Fibroblast of lung (primary cell): ENCODE measurements at places on chromosomes 11 and 22. TPM values are rescaled to one million over a fixed set of nuclear protein-coding genes. Genes with fewer than 3 reads are reported as not detected.

PGA5 gene
- polyA plus RNA-seq = 0.18 and 1.3 TPM in 2 replicates

CD248 gene
- polyA plus RNA-seq = 98.8 and 132 TPM in 2 replicates

CCDC188 gene
- polyA plus RNA-seq = 0.37 and 0.59 TPM in 2 replicates

MYEOV gene
- 7.3 and 11.7 TPM in 2 replicates for polyA plus RNA-seq

DNA sequence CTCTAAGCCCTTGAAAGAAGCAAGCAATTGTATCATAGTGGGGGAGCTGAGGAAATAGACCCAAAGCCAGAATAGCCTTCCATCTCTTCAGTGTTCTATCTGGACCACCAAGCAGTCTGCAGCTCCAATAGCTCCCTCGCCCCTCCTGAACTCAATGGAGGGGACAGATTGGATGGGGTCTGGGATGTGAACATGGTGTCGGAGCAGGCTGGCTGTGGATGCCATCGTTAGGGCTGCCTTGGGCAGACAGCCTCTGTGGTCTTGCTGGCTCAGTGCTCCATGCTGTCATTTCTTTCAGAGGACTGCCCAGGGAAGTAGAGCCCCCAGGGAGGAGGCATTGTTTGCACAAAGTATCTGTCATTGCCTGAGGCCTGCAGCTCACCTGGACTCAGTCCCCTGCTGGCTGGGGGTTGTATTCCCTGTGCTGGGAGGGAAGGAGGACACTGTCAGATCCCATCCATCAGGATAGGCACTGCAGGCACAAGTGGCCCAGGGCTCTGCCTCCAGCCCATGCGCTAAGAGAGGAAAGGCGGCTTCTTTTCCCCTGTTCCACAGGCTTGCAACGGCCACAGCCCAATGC lies 537.7 kb downstream of the BUD13 start:
- DNase-seq = no peak

DNA sequence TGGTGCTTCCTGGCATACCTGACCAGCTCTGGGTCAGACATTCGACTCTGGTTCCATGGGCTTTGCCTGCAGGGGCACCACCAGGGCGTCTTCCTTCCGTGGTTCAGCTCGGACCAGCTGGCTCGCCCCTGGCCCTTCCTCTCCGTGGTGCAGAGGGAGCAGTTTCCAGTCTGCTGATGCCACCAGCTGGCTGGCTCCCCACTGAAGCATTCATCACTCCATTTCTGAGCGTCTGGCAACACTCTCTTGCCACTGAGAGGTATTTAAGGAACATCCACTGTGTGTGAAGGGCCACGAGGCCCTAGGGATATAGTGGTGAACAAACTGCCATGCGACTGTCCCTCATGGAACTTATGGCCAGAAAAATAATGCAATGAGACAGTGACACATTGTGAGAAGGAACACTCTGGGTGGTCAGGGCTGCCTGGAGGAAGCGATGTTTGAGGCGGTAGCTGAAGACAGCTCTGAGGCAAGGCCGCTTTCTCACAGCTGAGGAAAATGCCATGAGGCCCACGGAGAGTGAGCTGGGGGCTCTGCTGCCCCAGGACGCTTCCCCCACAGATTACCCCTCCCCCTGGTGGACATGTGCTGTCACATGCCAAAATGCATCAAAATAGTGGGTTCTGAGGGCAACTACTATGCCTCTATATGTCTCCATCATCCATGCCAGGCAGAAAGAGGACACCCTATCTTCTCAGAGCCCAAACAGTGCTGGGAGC lies 44.9 kb upstream of the ARFGAP3 start:
- DNase-seq = no peak

DNA sequence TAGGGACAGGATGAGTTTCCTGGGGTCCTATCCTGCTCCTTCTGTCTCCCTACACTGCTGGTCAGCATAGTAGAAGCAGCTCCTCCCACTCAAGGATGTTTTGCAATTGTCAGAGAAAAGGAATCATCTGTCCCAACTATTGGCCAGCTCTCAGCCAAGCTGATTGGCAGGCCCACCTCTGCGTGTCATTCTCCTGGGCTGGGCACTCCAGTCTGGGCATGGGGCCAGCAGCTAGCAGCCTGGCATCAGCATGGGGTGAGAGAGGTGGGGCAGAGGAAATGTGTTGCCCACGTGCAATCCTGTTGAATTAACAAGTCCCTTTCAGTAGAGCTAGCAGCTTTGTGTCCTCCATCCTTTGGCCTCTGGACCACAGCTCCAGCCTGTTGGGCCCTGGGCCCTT lies 14.1 kb downstream of the ANKK1 start:
- no peak for DNase-seq

DNA sequence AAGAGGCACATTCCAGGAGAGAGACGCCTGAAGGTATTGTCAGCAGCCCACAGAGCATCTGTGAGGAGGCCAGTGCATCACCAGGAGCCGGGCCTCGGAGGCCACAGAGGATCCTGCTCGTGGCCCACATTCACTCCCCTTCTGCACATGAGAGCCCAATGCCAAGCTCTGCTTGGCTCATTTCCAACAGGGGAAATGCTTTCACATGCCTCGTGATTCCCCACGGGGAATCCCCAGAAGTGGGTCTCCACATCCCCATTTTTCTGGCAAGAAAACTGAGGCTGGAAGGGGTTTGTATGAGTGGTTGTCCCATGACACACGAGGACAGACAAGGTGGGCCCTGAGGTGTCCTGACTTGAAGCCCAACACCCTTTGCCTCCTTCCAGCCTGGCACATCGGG lies 34.4 kb downstream of the TP53I11 start:
- no peak for DNase-seq
